AG04449 (cell line): ENCODE measurements at places on chromosomes 2 and 18.

DNA sequence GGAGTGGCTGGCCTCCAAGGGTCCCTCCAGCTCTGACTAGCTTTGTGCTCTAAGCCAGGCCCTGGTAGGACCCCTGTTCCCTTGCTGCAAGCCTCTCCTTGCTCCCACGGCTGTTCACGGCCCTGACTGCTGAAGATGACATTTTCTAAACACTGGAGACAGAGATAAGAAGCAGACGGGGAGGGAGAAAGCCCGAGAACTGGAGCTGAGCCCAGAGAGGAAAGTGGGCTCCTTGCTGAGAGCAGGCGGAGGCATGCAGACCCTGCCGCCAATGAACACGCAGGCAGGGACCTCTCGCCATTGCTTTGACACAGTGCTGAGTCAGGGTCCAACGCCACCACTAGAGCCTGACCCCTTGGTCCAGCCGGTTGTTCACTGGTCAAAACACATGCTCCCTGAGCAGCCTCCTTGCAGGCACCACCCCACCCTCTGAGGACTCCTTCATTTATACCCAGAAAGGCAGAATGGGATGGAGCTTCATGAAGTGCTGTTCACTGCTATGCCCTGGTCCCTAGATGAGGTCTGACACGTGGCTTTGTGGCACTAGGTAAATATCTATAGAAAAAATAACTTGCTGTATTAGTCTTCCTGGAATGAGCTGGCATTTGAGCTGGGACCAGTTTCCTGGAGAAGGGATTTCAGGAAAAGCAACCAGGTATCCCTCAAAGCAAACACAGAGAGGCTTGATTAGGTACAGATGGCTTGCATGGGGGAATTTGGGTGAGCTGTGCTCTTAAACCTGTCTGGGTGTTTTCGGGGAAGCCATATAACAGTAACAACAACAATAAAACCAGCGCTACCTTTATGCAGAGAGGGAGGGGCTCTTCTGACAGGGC lies 65.7 kb downstream of the MCFD2 start:
- no peak for DNase-seq

DNA sequence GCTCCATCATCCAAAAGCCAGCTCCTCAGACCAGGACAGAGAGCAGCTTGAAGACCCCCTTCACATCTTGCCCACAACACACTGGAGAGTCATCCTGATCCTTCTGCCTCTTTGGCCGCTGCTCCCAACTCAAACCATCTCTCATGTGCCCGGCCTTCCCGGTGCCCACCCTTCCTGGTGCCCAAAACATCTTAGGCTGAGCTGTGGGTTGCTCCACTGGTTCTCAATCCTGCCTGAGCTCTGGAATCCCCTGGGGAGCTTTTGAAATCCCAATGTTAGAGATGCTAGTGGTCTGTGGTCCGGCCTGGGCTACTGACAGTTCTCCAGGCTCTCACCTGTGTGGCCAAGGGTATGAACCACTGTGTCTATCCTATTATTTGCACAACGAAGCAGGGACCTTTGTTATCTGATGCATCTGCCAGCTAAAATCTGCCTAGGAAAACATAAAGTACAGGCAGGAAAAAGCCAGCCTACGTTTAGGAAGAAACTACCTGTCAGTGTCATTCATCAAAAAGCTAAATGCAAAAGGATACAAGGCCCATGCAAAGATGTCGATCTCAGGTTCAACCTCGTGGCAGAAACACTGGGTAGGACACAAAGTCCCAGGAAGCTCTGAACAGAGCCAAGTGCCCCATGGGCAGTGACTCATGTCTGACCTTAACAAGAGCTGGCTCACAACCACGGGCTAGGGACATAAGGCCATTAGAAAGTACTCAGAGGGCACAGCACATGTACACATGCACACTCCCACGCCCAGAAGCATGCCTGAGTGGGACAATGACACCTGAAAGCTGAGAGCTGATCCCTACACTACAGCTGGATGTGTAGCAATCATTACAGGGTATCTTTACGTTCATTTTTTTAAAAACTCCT lies 30.8 kb downstream of the TBC1D8 start:
- no peak for DNase-seq

- no peak for DNase-seq
Observed at GRCh38 chr18:74078257-74078656, 69.4 kb downstream of the FBXO15 start.

- no peak for DNase-seq
Observed at GRCh38 chr2:145141981-145142380, 622.1 kb upstream of the ZEB2 start.

DNA sequence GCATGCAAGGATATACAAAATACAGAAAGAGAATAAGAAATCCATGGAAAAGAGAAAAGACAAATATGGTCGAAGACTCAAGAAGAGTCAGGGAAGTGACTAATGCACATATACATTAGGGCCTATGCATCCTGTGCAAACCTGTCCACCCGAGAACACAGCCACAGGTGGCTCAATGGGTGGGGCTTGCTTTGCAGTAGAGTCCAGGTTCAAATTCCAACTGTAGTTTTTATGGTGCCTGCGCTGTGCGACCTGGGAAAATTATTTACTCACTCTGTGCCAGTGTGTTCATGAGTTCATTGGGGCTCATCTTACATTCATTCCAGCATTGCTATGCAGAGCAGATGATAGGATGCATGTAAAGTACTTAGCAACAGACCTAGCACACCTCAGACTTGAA lies 244.7 kb downstream of the CTNNA2 start:
- no peak for DNase-seq

- no peak for DNase-seq
Observed at GRCh38 chr2:166125557-166125956, 2.3 kb downstream of the SCN1A start.

DNA sequence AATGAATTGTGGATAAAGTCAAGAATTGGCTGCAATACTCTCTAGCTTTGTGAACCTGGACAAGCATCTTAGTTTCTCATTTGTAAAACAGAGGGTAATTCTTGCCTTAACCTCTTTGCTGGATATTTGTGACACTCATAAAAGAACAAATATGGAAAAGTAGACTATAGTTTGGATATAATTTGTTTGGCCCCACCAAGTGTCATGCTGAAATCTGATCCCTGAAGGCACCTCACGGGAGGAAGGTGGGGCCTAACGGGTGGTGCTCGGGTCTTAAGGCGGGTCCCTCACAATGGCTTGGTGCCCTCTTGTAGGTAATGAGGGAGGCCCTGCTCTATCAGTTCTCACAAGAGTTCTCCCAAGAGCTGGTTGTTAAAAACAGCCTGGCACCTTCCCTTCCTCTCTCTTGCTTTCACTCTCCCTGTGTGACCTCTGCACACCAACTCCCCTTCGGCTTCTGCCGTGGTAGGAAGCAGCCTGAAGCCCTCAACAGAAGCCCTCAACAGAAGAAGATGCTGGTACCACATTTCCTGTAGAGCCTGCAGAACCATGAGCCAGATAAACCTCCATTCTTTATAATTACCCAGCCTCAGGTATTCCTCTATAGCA lies 37.4 kb downstream of the ARL4C start:
- no peak for DNase-seq

DNA sequence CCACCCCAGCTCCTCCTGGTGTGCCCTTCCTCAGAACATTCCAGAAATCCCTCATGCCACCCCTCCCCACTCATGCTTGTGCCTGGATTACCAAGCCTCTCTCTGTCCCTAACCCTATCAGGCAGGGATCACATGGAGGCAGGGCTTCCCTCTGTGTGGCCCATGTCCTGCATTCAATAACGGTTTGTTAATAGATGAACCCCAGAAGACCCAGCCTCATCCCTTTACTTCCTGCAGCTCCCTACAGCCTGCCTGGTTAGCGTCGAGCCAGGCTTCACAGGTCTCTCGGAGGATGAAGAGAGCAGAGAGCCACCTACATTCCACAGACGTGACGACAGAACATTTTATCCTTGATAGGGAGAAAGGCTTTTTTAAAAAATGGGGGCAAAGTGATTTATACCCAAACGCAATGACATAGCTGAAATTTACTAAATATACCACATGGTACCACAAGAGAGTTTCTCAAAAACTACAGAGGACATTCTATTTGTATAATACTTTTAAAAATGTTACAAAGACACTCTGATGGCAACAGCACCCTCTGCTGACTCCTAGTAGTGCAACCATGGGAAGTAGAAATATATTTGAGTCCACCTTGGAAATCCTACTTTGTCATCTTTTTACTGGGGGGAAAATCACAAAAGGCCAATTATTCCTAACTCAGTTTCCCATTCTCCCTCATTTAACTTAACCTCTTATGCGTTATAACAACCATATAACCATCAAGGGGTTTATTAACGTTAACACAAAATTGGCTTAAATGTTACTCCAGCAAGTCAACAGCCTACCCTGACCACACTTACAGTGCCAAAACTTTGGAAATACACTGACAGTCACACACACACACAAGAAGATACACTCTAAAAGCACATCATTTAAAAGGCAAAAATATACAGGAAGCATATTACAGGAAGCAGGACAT lies 30.7 kb downstream of the FBXO15 start:
- DNase-seq: no peak

DNA sequence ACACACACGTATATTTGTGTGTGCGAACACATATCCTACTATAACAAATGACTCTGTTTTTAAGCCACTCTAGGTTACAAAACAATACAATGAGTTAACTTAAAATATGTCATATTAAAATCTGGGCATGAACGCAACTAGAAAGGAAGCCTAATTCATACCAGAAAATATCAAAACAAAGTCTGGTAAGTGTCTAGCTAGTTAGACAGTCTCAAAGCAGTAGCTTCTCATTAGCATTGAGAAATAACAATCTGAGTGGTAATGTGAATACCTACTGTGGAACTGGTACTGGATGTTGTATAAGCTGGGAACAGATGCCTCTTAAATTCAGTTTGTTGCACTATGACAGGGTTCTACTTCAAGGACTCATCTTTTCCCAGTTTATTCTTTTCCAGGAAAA lies 32.5 kb upstream of the WIPF1 start:
- DNase-seq: no peak

DNA sequence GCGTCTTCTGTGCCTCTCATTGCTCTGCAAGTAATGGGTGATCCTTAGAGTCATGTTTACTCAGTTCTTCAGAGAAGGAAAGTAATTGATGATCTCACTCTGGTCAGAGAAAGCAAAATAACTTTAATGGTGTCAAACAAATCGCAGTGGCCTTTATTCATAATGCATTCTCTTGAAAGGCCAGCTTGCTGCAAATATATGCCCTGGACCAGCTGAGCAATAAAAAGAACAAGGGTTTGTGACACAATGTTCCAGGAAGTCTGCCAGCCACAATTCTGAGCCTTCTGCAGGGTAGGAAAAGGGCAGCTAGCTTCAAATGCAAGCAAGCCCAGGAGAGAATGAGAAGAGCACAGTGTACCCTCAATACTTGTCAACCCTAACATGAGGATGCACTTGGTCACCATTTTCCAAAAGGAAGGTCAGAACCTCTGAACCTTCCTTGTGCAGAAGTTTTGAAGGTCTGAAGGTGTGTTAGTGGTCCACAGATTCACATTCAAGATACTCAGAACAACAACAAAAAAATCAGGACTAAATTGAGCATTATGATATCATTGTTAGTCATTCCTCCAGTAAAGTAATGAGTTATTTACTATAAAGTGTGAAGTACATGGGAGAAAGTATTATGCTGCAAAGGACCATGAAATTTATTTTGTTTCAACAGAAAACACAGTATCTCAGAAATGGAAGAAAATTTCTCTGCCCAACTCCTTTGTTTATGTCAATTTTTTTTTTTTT lies 355.6 kb downstream of the PAX3 start:
- DNase-seq: no peak

- DNase-seq: no peak
Observed at GRCh38 chr2:165631089-165631488, 161.6 kb downstream of the CSRNP3 start.

GRCh38 chr2:234374150-234374508 lies 122.8 kb downstream of the ARL4C start:
- DNase-seq: no peak

DNA sequence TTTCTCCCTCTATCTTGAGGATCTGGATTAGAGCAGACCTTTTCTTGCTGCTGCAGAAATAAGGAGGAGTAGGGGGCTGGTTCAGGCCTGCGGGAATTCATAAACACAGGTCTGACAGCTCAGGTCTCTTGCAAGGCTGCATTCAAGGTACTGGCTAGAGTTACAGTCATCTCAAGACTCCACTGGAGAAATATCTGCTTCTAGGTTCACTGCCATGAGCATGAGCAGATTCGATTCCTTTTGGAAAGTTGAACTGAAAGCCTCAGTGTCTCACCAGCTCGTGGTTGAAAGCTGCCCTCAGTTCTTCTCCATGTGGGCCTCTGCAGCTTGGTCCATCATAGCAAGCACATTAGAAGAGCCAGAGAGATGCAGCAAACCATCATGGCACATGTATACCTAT lies 124.4 kb upstream of the SETBP1 start:
- DNase-seq: no peak

DNA sequence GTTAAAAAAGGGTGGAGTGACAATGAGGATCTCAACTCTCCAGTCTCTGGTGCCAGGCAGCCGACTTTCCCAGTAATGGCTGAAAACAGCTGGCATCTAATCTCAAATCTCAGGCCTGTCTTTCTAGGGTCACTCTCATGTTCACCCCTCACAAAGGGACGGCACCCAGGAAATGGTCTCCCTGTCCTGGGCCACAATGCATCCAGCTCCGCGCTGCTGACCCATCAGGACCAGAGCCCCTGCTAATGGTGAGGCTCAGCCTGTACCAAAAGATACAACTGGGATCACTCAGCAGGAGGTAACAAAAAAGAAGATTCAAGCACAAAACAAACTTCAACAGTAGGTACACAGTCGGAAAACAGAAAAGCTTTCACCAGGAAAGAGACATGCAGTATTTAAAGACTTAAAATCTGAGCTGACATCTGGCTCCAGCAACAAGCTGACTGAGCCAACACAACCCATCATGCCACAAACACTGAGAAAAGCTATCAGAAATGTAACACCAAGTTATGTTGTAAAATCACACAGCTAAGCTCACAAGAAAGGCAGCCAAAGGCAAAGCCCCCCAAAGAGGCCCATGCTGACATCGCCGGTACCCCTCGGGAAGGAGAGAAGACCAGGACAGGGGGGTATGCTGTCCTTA lies 13.6 kb upstream of the KIDINS220 start:
- DNase-seq: no peak

GRCh38 chr18:2395427-2396161 lies 175.7 kb downstream of the METTL4 start:
- DNase-seq: no peak

- no peak for DNase-seq
Observed at GRCh38 chr2:9423922-9424272, 443 bp downstream of the CPSF3 start.

DNA sequence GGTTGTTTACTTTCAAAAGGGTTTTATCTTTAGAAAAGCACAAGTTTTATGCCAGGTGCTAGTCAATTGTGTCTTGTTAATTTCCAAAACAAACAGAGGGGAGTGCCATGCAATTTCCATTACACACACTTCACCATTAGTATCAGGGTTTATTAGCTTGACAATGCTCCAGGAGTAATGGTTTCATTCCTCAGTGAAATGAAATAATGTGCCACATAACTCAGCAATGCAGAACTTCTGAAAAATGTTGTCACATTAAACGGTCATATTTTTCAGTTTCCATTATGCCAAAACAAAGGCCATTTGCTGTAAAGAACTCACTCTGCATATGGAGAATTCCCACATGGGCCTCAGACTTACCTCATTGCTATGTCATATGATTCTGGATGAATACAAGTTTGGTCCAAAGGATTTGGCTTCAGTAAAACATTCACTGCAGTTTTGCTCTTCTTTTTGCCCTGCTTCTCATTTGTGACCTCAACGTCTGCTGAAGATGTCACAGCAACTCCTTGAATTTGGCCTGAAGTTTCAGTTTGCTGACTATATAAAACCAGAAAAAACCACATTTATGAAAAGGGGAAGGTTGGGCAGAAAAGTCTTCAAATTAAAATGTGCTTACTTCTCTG lies 198.2 kb downstream of the SRBD1 start:
- no peak for DNase-seq
